RPMI7951 (cell line): ENCODE measurements at places on chromosomes 11 and 22.

DNA sequence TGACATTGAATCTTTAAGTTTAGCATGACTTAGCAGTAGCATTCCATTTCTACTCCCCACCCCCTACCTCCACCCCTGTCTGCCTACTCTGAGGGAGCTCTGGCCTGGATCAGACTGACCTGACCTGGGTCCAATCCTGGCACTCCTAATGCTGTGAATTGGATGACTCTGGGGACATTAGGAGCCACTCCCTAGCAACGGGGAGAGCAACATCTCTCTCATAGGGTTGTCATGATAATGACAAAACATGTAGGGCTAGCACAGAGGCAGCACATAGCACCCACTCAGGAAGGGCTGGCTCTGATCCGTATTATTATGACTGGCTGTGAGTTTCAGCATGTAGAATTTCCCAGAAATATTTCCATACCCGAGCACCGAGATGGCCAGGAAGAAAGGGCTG lies 40.5 kb downstream of the CABIN1 start:
- DNase-seq = no peak

DNA sequence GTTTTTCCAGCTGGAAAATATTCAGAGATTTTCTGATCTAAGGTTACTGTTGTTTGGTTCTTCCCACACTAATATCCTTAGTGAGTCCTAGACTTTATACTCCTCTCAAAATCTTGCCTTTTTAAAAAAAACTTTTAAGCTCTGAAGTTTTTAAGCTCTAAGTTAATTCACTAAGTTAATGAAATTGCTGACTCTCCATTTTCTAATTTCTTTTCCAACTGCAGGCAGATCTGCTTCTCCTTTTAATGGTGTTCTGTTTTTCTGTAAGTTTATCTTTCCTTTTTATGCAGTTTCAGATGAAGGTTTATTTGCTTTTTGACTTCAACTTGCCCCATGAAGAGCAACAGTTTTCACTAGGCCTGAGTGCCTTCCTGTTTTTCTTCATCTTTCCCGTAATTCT lies 125.8 kb upstream of the ARHGAP42 start:
- no peak for DNase-seq

DNA sequence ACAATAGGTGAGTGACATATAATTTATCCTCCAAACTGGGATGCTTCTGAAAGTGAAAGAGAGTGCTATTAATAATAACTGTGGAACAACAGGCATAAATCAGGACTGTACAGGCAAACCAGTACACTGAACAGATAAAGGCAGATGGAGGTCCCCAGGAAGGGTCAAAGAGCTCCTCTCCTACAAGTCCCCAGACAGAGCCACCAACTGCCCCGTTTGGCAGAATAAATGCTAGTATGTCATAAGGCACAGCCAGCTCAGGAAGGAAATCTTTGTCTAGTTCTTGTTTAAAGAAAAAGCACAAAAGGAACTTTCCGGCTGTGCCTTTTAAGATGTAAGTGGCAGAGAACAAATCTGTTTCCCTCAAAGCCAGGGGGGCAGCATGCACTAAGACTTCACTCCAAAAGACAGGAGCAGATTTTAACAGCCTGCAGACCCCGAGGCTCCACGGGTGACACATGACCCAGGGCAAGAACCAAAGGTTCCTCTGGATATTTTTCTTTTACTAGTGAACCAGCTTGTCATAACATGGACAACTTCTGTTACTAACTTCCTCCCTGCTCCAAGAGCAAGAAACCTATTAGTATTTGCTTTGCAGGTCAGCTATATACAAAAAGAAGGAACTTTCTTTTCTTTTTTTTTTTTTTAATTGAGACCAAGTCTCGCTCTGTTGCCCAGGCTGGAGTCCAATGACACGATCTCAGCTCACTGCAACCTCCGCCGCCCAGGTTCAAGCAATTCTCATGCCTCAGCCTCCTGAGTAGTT lies 50.2 kb downstream of the MYH9 start:
- DNase-seq = no peak

GRCh38 chr11:116348226-116348625 lies 424.6 kb downstream of the BUD13 start:
- DNase-seq = no peak

GRCh38 chr11:12642806-12643428 lies 31.3 kb upstream of the TEAD1 start:
- no peak for DNase-seq

DNA sequence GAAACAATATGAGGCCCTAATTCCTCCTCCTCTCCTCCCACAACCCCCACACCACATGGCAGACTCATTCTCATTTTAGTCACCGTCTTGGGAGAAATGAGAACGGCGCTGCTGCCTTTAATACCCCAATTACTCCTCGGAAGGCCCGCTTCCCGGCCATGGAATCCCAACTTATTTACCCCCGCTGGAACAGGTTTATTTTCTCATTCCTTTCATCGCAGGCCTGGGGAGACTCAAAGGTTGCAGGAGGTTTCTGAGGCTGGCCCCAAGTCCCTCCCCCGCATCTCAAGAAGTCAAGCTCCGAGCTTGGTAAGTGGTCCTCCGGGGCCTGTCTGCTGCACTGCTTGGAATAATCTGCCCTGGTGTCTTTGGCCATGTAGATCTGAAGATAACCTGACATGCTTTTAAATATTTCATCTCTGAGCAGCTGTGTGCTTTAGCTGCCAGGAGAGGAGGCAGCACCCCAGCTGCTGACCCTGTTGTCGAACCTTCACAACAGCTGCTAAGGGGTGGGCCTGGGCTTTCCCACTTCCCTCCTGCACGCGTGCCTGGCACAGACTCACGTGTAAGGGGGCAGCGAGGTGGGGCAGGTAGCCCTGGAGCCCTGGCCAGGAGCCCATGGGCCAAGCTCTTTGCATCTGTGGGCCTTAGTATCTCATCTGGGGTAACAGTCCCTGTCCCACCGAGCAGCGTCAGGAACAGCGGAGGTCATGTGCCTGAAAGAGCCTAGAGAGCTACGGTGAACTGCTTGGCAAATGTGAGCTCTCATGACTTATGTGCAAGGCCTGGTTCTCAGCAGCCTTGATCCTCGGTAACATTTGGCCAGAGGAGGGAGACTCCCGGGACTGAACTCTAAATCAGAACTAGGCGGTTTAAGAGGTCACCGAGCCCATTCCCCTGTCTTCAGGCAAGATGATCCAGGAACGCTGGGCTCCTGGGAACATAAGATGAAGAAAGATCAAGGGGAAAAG lies 164.6 kb downstream of the ST3GAL4 start:
- no peak for DNase-seq

DNA sequence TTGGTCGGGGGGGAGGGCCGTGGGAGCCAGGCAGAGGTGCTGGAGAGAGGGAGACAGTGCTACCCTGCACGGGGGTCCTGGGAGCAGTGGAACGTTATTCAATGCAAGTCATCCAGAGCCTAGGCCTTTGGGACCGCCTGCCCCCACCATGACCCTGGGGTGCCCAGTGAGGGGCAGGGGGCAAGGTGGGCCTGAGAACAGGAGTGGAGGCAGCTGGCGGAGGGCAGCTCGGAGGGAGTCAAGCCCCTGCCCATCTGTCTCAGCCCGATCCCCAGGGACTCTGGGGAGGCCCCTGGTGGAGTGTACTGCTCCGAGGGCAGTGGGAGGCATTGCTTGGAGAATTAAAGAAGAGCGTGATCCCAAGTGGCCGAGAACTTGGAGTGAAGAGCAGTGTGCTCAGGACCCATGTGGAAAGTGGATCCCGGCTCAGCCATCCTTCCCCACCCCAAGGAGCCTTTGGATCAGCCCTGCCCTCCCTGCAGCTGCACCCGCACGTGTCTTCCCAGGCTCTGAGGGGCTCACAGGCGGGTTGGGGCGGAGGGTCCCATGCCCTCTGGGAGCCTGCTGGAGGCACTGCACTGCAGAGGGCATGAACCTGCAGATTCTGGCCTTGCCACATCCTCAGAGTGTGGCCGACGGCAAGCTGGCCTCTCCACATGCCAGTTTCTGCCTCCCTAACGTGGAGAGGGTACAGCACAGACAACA lies 34.0 kb upstream of the SMIM38 start:
- no peak for DNase-seq

- DNase-seq = no peak
Measured at GRCh38 chr22:21845558-21846453, 21.6 kb downstream of the MAPK1 start.

- no peak for DNase-seq
Measured at GRCh38 chr22:47122441-47123000, 360.1 kb downstream of the TBC1D22A start.

GRCh38 chr11:64698427-64698826 lies 24.6 kb downstream of the NRXN2 start:
- DNase-seq = no peak

DNA sequence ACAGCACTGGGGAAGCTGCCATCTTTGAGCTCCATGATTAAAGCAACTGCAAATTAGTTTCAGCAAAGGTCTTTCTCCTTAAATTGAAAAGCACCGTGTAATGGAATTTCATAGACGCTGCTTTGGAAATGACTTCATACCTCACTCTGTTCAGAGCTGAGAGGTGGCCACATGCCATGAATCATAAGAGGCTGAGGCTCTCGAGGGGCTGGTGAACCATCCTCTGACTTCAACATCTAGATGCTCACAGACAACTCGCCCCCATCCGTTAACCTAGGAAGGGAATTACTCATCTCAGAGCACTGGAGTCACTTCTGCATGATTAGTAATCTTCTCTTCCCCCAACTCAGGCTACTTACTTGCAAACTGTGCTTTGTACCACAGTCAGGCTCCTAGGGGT lies 122.3 kb downstream of the RCN1 start:
- peak; percentile 83 for DNase-seq

DNA sequence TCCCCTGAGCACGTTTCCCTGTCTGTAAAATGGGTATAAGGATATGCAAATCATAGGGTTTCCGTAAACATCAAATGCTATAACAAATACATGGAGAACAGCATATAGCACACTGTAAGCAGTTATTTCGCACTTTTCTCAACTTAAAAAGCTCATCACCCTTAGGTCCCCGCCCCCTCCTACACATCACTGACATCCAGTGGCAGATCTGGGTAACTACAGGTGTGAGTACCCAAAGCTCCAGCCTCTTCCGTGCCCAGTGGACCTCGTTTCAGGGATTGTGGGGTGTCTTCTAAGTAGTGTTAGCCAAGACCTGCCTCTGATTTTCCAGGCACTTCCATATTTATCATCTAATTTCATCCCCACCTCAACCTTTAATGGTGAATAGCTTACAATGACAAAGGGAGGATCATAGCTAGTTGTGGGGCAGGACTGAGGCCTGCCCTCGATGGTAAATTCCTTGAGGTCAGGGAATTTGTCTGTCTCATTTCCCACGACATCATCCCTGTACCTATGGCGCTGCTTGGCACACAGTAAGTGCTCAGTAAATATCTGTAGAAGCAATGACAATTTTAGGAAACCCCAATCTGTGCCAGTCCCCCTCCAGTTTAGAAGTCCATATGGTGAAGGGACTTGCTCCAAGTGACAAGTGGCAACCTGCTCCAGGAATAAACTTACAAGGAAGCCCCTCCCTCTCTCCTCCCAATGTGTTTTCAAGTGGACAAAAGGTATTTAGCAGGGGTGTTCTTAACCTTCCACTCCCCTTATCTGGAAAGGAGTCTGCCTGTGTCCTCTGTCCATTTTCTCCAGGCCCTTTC lies 340.5 kb downstream of the TENM4 start:
- DNase-seq = peak; percentile 63

DNA sequence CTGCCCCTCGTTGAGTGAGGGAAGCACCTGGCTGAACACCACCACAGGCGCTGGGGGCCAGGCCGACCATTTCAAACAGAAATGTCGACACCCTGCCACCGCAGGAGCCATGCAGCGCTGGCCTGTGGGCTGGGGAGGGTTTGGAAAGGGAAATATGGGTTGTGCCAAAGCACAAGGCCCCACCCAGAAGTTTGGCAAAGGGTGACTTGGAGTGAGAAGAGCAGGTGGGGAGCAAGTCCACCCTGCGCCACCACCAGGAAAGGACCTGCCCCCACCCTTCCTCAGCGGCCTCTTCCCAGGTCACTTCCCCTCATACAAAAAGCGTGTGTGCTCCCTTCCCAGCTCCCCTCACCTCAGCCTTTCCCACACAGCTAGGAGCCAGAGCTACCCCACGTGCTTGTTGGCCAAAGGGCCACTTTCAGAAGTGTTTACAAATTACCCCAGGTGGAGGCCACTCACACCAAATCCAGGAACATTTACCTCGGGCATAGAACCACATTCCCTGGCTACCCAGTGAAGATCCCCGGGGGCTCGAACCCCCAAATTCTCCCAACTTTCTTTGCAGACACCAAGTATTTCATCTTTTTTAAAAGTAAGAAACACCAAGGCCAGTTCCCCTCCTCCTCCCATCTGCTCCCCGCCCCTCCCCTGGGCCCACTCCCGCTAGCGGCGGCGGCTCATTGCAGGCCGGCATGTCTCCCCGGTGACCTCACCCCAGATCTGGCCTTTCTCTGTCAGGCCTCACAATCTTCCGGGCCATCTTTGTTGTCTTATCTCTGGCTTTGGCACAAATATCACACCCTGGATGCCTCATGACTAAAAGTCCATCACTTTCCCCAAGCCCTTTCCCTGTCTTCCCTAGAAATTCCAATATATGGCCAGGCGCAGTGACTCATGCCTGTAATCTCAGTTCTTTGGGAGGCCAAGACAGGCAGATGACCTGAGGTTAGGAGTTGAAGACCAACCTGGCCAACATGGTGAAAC lies 20.5 kb upstream of the SCGB1A1 start:
- DNase-seq = peak; percentile 82

GRCh38 chr11:6233984-6234386 lies 451 bp downstream of the FHIP1B start:
- no peak for DNase-seq

GRCh38 chr11:131064373-131064991 lies 148.2 kb upstream of the SNX19 start:
- DNase-seq = peak; percentile 47

DNA sequence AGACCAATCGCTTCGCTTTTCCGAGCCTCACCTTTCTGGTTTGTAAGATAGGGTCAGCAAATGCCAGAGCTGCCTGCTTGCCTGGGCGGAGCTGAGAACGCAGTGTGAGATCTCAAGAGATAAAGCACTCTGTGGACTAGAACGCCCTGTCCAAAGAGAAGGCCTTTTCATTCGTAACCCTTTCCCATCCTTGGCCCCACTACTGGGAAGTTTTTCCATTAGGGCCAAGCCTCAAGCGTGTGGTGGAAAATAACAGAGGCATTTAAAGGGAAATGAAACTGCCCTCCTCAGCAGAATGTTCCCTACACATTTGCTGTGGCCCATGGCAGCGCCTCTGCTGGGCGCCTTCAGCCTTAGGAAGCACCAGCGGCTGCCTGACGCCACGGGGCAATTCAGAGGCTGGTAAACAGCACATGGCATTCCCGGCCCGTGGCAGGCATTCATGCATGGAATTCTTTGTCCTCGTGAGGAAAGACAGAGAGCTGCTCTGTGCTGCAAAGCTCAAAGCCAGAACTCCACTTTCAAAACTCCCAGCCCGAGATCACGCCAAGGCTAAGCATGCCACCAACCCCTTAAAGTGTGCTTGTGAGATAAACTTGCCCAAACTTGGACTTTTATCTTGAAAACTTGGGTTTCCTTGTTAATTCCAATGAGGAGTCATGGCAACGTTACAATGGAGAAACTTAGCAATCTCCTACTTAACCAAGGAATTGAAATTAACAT lies 38.1 kb downstream of the AHNAK start:
- DNase-seq = peak; percentile 86

GRCh38 chr22:17218341-17218740 lies 894 bp downstream of the ADA2 start:
- DNase-seq = no peak

- no peak for DNase-seq
Measured at GRCh38 chr11:68989936-68990606, 9.3 kb upstream of the MRGPRD start.
